Thymus (tissue), 14 donors: ENCODE measurements at places on chromosomes 16 and 17. TPM values are rescaled to one million over a fixed set of nuclear protein-coding genes. Genes with fewer than 3 reads are reported as not detected.
A peak's percentile ranks its signal among the peaks of the same experiment; 100 is the strongest.

DNA sequence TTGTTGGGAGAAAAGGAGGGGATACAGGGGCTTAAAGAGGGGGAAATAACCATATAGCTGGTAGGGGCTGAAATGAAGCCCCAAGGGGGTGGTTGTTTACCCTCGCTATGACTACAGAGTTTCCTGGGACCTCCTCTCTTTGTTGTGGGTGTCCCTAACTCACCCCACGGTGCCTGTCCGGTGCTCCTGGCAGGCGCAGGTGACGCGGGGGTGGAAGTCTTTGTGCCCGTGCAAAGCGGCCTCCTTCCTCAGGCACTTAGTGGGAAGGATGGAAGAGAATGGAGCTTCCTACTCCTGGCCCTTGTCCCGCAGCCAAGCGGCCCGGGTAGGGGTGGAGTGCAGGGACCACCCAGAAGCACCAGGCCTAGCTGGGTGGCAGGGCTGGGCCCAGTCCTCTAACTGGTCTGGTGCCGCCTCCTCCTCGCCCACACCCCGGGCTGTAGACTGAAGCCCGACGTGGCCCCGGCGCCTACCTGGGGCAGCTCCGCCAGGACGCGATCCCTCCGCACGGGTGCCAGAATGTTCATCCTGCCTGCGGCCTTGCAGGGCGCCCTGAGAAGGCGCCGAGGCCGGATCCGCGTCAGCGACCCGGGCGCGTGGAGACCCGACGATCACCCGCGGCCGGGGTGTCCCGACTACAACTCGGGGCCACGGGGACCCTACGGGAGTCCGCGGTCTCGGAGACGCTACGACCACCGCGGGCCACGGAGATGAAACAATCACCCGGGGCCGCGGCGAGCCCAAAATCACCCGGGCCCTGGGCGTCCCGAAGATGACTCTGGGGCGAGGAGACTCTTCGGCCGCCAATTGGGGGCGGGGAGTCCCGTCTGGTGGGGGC, 709 bp downstream of the RAB34 start:
- H3K4me1 ChIP-seq, result peaks cover 18% of the 10 kb centered on the region
- H3K36me3 ChIP-seq, result peaks cover 10% of the 10 kb centered on the region
- H3K27me3 ChIP-seq, result peaks cover 31% of the 10 kb centered on the region
- H3K4me3 ChIP-seq, result peak overlapping the region; percentile 45
- DNase-seq, result no peak

GRCh38 chr16:75234856-75235696, 16.3 kb downstream of the CTRB1 start:
- DNase-seq, result no peak
- peaks cover 6% of the 10 kb centered on the region for H3K4me1 ChIP-seq
- no peaks in the 10 kb centered on the region for H3K36me3 ChIP-seq
- no peak overlapping the region for H3K4me3 ChIP-seq

DNA sequence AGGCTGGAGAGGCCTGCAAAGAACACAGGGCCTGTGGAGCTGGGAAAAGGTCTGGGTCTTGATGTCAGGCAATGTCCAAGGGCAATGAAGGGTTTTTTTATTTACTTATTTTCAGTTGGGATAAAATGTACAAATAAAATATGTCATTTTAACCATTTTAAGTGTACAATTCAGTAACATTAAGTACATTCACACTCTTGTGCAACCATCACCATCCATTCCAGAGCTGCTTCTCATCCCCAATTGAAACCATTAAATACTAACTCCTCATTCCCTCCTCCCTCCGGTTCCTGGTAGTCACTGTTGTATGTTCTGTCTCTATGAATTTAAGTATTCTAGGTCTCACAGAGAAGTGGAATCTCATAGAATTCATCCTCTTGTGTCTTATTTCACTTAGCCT, 444.7 kb downstream of the HS3ST3B1 start:
- no peaks in the 10 kb centered on the region for H3K36me3 ChIP-seq
- H3K4me1 ChIP-seq, result peaks cover 6% of the 10 kb centered on the region
- H3K27ac ChIP-seq, result no peak overlapping the region
- DNase-seq, result no peak

DNA sequence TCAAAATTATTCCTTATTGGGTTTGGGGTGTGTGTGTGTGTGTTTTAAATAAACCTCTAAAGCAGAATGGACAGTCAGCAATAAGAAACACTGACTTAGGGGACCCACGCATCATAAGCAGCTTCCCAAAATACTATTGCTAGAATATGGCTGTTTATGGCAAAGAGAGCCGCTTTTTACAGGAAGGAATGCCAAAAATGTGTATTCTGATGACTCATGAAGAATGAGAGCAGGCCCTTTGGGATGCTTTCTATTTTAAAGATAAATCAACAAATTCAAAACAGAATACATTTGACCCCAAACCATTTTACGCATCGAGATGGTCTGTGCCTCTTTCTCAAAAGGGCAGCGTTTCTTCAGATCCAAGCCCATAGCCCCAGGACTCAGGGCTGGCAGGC, 37.5 kb downstream of the ARHGAP17 start:
- DNase-seq, result no peak
- no peak overlapping the region for H3K27ac ChIP-seq
- peaks cover 16% of the 10 kb centered on the region for H3K36me3 ChIP-seq
- no peak overlapping the region for H3K4me3 ChIP-seq

DNA sequence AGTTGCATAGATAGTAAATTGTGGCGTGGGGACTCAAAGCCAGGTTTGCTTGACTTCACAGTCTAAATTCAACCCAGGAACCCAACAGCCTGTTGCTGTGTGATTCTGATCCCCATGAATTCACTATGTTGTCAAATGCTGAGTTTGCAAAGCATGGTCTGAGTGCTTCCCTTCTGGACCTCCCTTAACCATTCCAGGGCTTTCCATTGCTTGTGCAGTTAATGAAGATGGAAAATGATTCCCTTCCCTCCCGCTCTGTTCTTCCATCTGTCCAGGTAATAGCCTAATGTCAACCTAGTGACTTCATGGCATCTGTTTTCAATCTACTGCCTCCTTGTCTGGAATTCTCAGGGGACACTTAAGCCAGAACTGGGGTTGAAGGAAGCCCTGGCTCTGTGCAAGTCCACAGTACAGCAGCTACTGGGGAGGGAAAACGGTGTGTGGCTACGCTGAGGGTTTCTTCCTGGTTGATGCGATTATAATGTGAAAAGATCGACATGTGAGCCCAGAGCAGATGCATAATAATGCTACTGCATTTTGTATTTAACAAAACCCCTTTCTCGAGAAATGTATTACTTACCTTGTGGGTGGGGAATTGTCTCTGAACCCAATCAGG, 206.7 kb downstream of the CDH13 start:
- H3K4me3 ChIP-seq, result no peak overlapping the region
- H3K4me1 ChIP-seq, result no peaks in the 10 kb centered on the region
- no peak overlapping the region for H3K27ac ChIP-seq
- DNase-seq, result no peak

DNA sequence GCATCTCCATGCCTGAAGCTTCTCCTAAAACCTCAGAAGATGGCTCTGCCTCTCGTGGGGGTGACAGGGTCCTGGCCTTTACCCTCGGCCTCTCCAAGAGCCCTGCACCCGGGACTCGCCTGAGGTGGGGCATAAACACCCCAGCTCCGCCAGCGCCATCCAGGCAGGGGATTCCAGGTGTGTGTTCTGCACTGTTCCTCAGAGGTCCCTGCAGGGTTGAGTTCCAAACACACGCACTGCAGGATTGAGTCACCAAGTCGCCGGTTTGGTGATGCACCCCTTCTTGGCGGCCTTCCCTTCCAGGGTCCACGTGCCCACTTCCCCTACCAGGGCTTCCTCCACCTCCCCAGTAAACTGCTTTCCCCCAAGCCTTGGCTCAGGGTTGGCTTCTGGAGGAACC, 40.0 kb upstream of the RBFOX3 start:
- H3K4me1 ChIP-seq, result no peaks in the 10 kb centered on the region
- H3K4me3 ChIP-seq, result no peak overlapping the region
- no peak overlapping the region for H3K27ac ChIP-seq
- H3K36me3 ChIP-seq, result no peaks in the 10 kb centered on the region
- no peaks in the 10 kb centered on the region for H3K27me3 ChIP-seq

GRCh38 chr16:14562691-14563491, 67.2 kb downstream of the PARN start:
- peaks cover 7% of the 10 kb centered on the region for H3K4me1 ChIP-seq
- no peaks in the 10 kb centered on the region for H3K36me3 ChIP-seq
- no peak overlapping the region for H3K27ac ChIP-seq
- no peaks in the 10 kb centered on the region for H3K27me3 ChIP-seq
- H3K4me3 ChIP-seq, result no peak overlapping the region

DNA sequence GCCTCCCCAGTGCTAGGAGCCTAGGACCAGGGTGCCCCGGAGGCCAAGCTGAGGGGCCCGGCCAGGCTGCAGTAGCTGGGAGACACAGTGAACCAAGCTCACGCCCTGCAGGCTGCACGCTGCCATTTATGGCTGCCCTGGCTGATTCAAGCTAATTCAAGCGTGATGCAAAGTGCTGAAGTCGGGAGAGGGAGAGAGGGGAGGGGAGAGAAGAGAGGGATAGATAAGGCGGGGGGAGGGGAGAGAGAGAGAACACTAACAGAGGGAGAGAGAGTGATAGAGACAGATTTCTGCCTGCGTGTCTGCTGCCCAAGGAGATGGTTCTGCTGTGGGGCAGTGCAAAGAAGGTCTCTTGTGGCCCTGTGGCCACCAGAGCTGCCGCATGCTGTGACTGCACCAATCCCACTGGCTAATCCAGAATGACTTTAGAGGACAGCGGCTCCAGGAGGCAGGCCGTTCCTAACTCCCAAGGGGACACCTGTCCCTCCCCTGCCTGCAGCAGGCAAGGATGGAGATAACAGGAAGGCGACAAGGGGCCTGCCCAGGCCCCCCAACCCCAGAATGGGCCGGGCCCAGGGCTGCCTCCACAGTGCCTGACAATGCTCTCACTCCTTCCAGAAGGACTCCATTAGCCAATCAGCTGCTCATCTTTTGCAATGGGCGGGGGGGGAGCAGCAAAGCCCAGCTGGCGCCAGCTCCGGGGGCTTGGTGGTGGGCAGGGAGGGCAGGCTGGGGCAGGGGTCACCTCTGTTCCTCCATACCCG, 12.9 kb downstream of the MXRA7 start:
- peaks cover 34% of the 10 kb centered on the region for H3K4me1 ChIP-seq
- H3K27me3 ChIP-seq, result no peaks in the 10 kb centered on the region
- H3K27ac ChIP-seq, result peak overlapping the region; percentile 17
- no peaks in the 10 kb centered on the region for H3K36me3 ChIP-seq

GRCh38 chr17:30969989-30970830, 629 bp upstream of the RNF135 start:
- H3K4me1 ChIP-seq, result peaks cover 12% of the 10 kb centered on the region
- peak overlapping the region; percentile 62 for H3K4me3 ChIP-seq
- H3K36me3 ChIP-seq, result no peaks in the 10 kb centered on the region
- DNase-seq, result no peak

- no peak overlapping the region for H3K4me3 ChIP-seq
- H3K36me3 ChIP-seq, result peaks cover 5% of the 10 kb centered on the region
- H3K4me1 ChIP-seq, result peaks cover 23% of the 10 kb centered on the region
- H3K27ac ChIP-seq, result no peak overlapping the region
Observed at GRCh38 chr17:17742133-17742621, 60.9 kb downstream of the RAI1 start.

Gene NEUROD2
- total RNA-seq, result not detected

Gene RNF157
- total RNA-seq, result 0.61 TPM

Gene SPNS3
- total RNA-seq, result 9.1 TPM

Gene CLEC3A
- total RNA-seq, result 0.14 TPM

Gene TK1
- total RNA-seq, result 32.3 TPM

Gene CD300LF
- total RNA-seq, result 3.4 TPM
